ENCODE measurements at places on chromosomes 1 and 21. TPM values are rescaled to one million over a fixed set of nuclear protein-coding genes. Genes with fewer than 3 reads are reported as not detected.
A peak's percentile ranks its signal among the peaks of the same experiment; 100 is the strongest.

DNA sequence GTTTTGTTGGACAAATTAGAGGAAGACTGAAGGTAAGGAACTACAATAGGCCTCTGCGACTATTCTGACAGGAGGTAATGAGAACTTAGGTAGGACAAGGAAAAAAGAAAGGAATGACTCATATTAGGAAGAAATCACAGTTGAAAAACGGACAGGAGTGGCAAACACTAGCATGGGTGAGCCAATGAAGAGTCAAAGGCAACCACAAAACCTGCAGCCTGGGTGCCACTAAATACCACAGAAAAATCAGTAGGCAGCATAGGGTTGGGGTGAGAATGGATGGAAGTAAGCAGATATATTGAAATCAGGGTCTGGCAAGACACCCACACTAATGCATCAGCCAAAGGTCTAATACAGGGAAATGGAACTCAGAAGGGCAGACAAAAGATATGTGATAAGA lies 10.0 kb downstream of the RBM34 start:
- no peak for DNase-seq

DNA sequence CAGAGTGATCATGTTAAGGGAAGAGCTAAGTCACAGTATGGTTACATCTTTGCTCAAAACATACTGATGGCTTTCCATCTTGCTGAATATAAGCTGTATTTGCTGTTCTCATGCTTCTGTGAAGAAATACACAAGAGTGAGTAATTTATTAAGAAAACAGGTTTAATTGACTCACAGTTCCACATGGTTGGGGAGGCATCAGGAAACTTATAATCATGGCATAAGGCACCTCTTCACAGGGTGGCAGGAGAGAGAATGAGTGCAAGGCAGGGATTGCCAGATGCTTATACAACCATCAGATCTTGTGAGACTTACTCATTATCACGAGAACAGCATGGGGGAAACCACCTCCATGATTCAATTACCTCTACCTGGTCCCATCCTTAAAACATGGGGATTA lies 24.4 kb upstream of the RGS5 start:
- DNase-seq = no peak

- DNase-seq = no peak
Measured at GRCh38 chr1:38046333-38046883, at the start of gene POU3F1. POU3F1 (minus strand) TSS chr1:38046793; CDS start chr1:38046743, 50 bp downstream.

DNA sequence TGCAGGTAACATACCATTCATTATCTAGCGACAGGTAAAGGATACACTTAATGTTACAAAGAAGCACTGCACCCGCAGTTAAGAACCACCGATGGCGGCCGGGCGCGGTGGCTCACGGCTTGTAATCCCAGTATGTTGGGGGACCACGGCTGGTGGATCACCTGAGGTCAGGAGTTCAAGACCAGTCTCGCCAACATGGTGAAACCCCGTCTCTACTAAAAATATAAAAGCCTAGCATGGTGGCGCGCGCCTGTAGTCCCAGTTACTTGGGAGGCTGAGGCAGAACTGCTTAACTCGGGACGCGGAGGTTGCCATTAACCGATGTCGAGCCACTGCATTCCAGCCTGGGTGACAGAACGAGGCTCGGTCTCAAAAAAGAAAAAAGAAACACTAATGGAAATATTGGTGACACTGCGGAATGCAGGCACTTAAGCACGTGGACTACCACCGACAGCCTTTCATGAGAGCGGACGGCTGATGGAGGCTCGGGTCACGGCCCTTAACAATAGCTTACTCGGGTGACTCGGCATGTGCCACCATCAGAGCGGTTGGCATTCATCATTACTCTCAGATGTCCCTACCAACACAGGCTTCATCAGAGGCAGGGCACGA lies 542 bp downstream of the GAS5 start:
- DNase-seq = no peak

GRCh38 chr1:1630965-1631781 lies 800 bp upstream of the MMP23B start:
- no peak for DNase-seq

DNA sequence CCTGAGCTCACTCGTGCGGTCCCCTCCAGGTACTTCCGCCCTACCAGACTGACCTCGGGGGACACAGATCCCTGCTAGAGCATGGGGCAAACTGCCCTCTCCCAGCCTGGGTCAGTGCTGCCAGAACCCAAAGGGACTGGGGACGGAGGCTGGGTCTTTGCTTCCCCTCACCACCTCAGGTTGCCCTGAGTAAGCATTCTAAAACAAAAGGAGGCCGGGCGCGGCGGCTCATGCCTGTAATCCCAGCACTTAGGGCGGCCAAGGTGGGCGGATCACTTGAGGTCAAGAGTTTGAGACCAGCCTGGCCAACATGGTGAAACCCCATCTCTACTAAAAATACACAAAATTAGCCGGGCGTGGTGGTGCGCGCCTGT lies 108.4 kb downstream of the SPSB1 start:
- DNase-seq = no peak

GRCh38 chr1:37556712-37557196 lies at the start of gene DNALI1:
DNALI1 (plus strand) TSS chr1:37556940; CDS start chr1:37556995, 55 bp downstream.
- peak; percentile 89 for DNase-seq

- DNase-seq = no peak
Measured at GRCh38 chr1:1191734-1192133, 14.7 kb downstream of the TNFRSF18 start.

DNA sequence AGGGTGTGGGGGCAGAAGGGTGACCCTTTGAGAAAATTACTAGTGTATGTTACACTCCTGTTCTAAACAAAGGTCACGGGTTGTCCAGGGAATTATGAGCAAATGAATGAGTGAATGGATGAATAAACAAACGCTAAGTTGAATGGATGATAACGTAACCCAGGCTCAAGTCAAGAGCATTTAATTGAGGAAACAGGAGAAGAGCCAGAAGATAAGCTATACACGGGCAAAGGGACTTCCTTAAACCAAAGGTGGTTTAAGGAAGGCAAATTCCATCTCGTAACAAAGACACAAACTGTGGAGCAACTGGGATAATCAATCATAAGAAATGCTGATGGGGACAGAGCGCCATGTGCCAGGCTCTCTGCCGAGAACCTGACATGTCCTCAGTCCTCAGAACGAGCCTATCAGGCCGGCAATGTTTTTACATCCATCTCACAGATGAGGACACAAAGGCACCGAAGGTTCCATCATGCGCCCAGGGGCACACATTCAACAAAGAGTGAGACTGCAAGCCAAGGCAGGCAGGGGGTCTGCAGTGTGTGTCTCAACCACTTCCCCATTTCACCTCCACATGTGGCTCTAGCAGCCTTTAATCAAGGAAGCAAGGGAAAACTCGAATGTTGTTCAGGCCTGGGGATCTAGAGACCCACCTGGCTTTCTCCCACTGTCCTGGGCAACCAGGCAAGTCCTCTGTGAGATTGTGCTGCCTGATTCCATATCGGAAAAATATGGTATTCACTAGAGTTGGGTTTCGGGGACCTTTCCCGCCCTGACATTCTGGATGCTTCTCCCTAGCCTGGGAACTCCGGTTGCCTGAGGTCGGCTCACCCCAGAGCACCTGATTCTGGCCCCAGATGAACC lies 126.8 kb upstream of the EDN2 start:
- DNase-seq = no peak

GRCh38 chr1:91374086-91374485 lies 30.6 kb downstream of the HFM1 start:
- no peak for DNase-seq

DNA sequence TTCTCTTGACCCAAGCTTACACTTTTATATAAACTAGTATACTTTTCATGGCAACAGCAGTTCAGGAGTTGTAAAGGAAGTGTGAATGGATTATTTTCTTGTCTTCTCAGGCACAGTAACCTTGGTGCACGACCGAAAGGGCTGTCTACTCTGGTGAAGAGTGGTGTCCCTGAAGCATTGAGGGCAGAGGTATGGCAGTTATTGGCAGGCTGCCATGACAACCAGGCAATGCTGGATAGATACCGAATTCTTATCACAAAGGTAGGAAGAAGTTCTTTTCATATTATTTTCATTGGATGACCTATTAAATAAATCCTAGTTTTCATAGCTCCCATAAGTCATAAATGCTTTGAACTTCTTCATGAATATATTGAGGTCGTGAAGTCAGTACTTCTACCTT lies 53.9 kb upstream of the GPR52 start:
- DNase-seq = no peak

DNA sequence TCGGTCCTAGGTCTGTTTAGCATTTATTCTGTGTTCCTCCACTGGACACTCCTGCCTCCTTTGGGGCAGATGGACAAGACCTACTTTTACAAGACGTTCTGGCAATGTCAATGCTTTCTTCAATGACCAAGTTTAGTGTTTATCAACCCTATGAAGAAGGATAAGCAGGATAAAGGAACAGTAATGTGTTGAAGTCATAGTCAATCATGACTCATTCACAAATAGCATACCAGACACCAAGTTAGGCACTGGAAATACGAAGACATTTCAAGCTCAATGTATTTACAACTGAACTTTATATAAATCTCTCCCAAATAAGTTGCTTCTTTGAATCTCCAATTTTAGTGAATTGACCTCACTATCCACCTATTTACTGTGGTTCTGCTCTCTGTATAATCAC lies 4.8 kb upstream of the SLC35D1 start:
- no peak for DNase-seq

DNA sequence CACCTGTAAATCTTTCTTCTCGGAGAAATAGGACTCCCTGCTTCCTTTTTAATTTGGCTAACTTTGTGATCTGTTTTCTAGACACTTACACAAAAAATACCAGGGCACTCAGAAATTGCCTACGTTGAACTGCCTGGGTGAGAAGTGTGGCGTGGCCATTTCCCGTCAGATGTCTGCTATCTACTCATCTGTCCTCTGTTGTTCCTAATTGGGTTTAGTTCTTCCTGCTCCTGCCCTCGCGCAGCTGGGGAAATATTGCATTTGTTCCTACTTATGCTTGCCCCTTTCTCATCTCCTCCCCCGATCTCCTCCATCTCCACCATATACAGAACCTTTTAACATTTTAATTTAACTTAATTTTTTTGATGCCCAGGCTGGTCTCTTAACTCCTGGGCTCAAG lies 55.1 kb downstream of the CD58 start:
- no peak for DNase-seq

DNA sequence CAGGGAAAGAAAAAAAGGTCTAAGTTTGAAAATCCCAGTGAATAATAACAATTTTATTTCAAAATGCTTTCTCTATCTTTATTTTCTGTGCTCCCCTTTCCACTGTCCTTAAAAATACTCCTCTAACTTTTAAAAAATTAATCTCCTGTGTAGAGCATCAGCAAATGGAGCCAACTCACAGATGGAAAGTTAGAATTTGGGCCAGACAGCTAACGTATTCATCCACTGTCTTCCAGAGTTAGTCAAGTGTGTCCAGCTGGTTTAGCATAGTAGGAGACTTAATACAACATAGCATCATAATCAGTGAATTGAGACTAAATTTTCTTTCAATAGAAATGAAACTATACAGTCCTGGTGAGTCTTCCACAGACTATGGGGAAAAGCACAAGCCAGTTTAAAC lies 419.0 kb upstream of the LRRC7 start:
- DNase-seq = no peak

Gene C1orf141
- total RNA-seq = not detected

Gene GNG4
- 54.4 TPM for total RNA-seq

Gene KCTD3
- total RNA-seq = 80.5 TPM

Gene CDC73
- total RNA-seq = 46.0 TPM
